ENCODE measurements at places on chromosomes 2 and 18.
A peak's percentile ranks its signal among the peaks of the same experiment; 100 is the strongest.

DNA sequence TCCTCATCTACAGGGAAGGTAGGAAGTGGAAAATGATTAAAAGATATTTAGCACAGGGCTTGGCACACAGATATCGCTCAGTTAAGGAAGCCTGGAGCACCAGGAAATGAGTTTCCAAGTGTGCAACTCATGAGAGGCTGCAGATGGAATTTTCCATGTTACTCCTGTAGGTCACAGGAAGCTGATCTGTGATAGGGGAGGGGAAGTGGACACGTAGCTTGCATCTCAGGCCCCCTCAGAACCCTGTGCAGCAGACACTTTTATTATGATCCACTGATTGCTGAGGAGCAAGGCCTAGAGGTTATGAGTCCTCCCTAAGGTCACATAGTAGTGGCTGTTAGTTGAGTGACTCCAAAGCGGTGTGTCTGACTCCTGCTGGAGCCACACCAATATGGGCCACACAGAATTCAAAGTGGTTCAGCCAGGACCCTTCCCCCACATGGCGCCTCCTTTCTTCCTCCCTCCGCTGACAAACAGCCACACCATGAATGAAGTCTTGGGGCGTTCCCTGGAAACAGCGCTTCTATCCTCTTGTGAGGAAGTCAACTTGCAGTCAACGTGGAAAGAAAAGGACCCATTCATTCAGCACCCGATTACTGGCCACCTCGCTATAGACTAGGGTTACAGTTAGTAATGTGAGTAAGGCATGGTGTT lies 21.5 kb downstream of the DYSF start:
- DNase-seq, result no peak

GRCh38 chr2:37570773-37571586 lies 100.5 kb downstream of the CDC42EP3 start:
- no peak for DNase-seq

GRCh38 chr2:139518321-139518720 lies 738.1 kb upstream of the NXPH2 start:
- no peak for DNase-seq

DNA sequence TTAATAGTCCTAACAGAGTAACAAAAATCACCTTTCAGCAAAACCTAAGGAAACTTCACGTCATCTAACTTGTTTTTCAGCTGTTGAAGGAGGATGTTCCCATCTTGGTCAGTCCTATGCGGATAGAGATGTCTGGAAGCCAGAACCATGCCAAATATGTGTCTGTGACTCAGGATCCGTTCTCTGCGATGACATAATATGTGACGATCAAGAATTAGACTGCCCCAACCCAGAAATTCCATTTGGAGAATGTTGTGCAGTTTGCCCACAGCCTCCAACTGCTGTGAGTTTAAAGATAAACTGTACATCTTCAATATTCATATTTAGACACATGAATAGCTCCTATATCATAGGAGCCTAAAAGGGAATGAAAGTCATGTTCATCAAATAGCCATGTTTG lies 10.5 kb downstream of the COL3A1 start:
- no peak for DNase-seq

DNA sequence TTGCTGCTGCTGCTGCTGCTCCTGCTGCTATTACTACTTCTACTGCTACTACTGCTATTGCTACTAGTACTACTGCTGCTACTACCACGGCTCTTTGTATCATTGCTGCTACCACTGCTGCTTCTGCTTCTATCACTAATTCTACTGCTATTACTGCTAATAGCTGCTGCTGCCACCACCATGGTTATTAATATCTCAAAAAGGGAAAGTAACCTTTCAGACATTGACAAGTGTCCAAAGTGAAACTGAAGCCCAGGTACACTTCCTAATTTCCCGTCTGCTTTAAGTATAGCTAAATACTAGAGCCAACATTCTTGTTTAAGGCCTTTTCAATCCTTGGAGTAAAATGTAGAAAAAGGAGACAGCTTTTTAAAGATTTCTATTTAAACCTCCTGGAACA lies 45.4 kb upstream of the EHBP1 start:
- DNase-seq, result no peak

GRCh38 chr2:4618141-4618540 lies 914.8 kb downstream of the DCDC2C start:
- no peak for DNase-seq

DNA sequence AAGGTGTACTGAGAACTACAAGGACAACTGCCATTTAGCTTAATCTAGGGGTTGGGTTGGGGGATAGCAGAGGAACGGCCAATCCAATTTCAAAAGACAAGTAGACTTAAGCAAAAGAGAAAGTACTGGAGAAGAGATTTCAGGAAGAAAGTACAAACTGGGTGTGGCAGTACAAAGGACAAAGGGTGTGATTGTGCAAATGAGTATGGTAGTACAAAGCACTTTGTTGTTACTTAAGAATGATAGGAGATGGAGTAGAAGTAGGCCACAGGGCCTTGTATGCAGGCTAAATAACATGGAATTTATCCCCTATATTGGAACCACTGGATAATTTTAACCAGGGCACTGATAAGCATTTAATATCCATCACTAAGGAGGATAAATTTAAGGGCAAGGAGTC lies 4.7 kb upstream of the ORC2 start:
- no peak for DNase-seq

DNA sequence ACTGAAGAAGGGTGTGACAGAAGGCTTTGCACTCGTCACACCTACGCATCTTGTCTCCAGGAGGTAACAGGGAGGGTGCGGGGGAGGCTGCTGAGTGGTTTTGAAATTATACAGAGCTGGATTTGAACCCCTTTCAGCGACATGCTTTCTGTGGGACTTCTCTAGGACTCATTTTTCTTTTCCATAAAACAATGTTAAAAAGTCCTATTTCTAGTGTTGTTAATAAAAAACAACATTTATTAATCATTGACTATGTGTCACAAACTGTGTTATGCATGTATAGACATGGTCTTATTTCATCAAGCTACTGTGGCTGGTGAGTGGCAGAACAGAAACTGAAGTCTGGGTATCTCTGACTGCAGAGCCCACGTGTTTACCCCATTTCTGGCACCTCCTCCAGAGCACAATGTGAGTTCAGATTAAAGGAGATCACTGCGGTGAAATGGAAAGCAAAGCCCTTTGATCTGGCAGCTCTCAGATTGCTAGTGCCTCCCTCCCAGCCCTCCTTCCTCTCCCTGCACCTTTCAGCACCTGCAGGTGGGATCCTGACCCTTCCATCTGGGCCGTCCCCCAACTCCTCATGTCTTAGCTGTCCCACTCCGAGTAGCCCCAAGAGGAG lies 315.5 kb upstream of the MYT1L start:
- DNase-seq, result no peak

- peak; percentile 5 for DNase-seq
Observed at GRCh38 chr2:86622519-86623042, 1.1 kb downstream of the RNF103 start.

- no peak for DNase-seq
Observed at GRCh38 chr2:71689393-71689792, 236.0 kb downstream of the DYSF start.

DNA sequence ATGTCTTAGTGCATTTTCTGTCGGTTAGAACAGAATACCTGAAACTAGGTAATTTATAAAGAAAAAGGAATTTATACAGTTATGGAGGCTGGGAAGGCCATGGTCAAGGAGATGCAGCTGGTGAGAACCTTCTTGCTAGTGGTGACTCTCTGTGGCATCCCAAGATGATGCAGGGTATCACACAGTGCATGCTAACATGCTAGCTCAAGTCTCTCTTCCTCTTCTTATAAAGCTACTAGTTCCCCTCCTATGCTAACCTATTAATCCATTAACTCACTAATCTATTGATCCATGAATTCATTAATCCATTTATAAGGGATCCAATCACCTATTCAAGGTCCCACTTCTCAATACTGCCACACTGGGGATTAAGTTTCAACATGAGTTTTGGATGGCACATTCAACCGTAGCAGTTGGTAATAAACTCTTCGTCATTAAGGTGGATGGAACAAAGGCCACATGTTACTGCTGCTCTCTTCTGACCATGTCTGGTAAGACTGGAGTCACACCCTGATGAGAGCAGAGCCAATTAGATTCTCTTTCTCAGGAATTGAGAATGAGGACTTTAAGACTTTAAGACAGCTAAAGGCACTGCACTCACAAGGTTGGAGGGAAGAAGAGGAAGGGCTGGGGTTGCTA lies 211.6 kb upstream of the SMAD7 start:
- DNase-seq, result no peak

DNA sequence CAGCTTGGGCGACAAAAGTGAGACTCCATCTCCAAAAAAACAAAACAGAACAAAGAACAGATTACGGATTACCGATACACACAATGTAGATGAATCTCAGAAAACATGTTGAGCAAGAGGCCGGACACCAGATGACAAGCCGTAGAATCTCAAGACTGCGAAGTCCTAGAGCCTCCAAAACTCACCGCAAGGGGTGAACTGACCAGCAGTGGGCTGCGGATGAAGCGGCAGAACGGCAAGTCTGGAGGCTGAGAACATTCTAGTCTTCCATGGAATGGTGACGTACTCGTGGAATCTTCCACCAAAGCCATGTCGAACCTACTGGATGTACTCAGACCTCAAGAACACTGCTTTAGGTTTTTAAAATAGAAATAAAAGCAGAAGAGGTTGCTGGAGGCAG lies 198.8 kb downstream of the NDUFA10 start:
- DNase-seq, result no peak

GRCh38 chr2:16630463-16630862 lies 35.2 kb downstream of the CYRIA start:
- no peak for DNase-seq

- no peak for DNase-seq
Observed at GRCh38 chr18:13481820-13482617, 244.3 kb downstream of the FAM210A start.

GRCh38 chr18:41587976-41588375 lies 367.1 kb upstream of the PIK3C3 start:
- no peak for DNase-seq

- no peak for DNase-seq
Observed at GRCh38 chr2:230329946-230330605, 3.1 kb downstream of the SP140L start.

DNA sequence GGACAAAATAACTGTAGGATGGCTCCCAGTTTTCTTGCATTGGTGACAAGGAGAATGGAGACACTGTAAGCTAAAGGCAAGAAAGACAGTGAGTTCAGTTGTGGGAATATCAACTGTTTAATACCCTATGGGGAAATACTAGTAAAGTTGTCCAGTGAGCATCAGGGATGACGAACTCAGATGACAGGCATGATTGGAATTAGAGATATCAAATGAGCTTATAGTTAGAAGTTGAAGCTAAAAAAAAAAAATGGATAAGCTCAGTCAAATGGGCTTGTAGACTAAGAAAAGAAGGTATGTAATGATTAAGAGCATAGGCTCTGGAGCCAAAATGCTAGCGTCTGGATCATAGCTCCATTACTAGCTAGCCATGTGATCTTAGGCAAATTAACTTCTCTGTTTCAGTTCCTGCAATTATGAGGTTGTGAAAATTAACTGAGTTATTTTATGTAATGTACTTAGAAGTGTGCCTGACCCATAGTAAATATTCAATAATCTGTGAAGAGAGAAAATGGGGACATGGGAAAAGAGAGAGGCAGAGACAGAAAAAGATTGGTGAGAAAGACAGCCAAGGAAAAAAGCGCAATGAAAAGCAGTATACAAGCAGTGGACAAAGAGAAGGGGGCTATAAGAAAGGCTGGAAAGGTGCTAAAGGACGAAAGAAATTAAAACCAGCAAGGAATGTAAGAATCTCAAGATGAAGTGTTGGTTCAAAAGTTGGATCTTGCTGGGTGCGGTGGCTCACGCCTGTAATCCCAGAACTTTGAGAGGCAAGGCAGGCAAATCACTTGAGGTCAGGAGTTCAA lies 95.7 kb upstream of the SLC39A10 start:
- DNase-seq, result no peak

- DNase-seq, result no peak
Observed at GRCh38 chr18:48419277-48420022, 10.3 kb upstream of the ZBTB7C start.

DNA sequence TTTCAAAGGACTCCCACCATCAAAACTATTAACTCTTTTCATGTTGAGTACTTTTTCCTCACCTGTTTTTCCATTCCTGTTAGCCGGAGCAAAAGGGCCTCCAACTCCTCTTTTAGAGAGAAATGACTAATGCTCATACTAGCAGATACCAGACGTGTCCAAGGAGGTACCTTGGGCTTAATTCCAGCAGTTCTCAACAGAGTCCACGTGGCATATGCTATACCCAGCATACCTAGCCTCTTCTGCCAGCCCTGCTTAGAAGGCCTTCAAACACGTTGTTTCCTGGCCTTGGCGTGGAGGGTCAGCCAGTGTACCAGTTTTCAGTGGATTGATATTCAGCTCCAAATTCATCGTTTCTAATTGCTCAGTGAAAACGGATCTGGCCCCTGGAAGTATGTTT lies 123.9 kb downstream of the MGAT5 start:
- DNase-seq, result no peak

DNA sequence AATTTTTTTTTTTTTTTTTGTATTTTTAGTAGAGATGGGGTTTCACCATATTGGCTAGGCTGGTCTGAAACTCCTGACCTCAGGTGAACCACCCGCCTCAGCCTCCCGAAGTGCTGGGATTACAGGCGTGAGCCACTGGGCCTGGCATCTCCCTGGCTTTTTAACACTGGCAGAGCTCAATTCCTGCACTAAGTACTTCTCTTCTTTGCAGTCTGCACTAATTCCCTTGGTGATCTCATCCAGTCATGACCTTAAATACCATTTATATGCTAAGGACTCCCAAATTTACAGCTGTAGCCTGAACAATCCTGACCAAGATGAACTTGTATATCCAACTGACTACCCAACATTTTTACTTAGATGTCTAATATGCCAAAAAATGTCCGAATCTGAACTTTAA lies 10.2 kb downstream of the PREPL start:
- DNase-seq, result no peak

DNA sequence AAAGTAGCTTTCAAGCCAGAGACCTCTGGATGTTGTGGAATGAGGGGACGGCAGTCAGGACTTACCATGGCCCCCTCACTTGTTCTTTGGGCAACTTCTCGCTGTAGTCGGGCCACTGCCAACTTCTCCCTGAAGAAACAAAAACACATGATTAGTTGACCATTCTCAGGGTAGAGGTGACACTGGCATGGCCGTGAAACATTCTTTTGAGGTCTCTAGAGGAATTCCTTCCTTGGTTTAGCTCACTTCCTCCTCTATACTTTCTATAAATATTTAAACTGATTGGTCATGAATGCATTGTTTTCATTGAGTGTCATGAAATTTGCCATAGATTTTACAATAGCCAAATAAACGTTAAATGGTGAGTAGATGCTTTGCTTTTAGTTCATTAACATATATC lies 354.6 kb downstream of the NCKAP5 start:
- no peak for DNase-seq

DNA sequence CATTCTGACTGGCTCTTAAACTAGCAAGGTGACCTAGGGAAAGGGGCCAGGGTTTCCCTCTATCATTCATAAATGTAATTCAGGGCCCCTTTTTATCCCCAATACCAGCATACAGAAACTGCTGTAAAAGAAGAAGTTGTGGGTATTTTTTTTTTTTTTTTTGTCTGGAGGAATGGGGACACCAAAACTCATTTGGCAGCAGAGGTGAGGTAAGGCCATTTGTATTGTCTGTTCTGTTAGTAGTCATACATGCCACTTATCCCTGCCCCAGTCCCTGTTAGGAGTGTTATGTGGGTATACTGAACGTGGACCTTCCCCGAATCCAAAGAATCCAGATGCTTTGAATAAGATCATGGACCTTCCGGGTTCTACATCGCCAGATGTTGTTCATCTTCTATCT lies 1.7 kb downstream of the SEPTIN2 start:
- no peak for DNase-seq

- no peak for DNase-seq
Observed at GRCh38 chr2:12857891-12858290, 141.2 kb downstream of the TRIB2 start.

Measured in T-helper 9 cell (primary cell).